Stimulated activated CD4-positive, alpha-beta T cell treated with anti-CD3 and anti-CD28 coated beads, Interleukin-12 subunit alpha, Interleukin-12 subunit beta, amount 100 ng/mL, for 4 hours (primary cell): ENCODE measurements at places on chromosomes 6 and 20.

GRCh38 chr6:166542580-166542912 is 43.9 kb downstream of the RAMACL start:
- no peak for DNase-seq

- DNase-seq: no peak
Measured at GRCh38 chr6:26561533-26562466, 23.6 kb downstream of the HMGN4 start.

DNA sequence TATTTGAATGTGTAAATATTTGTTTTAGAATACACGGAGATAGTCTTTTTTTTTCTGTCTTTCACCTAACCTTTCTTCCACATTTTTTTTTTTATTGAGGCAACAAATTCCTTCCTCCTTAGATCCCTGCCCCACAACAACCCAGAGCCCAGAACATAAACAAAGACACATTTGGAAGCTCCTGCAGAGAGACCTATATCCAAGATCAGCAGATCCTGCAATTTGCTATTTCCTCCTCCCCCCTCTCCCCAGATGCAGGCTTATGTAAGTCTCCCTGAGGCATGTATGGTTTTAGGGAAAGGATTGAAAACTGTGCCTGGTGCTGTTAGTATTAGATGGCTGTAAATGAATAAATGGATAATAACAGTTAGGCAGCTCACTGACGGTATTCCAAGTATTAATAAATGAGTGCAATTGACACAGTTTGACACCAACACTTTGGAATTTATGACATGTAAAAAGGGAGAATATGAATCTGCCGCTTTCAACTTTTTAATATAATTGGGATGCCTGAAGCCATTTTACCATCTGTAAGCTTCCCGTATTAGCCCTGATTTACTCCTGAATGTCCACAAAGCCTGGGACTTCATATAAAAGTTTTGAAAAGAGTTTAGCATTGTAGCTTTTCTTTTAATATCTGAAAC is 608.3 kb upstream of the CITED2 start:
- DNase-seq: no peak

- DNase-seq: no peak
Measured at GRCh38 chr6:4814212-4814611, 38.0 kb downstream of the CDYL start.

GRCh38 chr6:34232901-34233300 is 3.8 kb upstream of the HMGA1 start:
- DNase-seq: no peak

DNA sequence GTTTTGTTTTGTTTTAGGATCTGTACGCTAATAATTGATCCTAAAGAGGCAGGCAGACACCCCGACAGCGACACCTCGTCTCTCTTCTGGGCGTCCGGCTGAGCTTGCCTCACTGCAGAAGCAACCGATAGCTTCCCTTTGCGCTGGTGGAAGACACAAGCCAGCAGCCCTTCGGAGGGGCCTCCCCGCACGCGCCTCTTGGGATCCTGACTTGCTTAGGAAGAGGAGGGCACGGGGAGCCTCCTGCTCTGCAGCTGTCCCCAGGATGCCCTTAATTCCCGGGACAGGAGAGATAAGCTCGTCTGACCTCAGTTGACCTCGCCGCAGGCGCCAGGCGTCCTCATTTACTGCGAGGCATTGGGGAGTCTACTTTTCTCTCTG is 94.0 kb downstream of the CD83 start:
- peak; percentile 28 for DNase-seq

GRCh38 chr6:167735084-167735950 is 91.4 kb upstream of the AFDN start:
- no peak for DNase-seq

GRCh38 chr20:50471231-50471630 is 39.0 kb upstream of the PTPN1 start:
- no peak for DNase-seq

DNA sequence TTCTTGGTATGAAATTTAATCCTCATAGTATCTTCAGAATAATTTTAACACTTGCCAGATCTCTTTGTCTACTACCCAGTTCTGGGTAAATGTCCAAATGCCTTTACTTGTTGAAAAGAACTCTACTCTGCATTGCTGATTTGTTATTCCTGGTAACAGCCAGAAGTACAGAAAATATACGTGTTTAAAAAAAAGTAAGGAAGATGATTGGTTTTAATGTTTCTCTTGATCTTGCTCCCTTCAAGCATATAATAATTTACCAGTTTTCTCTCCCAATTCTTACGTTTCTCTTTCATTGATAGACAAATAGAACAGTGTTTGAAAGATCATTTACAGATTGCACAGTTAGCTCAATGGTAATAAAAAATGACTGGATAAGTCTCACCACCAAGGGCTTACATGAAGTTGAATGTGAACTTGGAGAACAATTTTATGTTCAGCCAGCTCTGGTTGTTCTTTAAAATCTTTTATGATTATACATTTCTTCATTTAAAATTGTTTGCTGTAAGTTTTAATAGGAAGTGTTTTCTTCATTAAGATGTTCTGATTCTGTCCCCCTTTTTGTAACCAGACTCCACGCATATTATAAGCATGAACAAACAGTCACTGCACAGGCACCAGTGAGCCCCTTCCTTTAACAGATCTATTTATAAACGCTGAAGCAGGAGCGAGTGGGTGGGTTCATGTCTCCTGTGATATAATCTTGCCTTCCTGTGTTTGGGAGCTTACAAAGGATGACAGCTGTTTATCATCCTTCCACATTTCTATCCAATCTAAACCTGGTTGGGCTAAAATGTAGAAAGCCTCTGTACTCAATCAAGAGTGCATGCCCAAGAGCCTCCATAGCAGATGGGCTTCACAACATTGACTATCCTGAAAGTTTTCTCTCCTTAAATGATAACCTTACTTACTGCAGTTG is 299.5 kb downstream of the PRL start:
- no peak for DNase-seq
